ENCODE measurements at places on chromosomes 3 and 15. TPM values are rescaled to one million over a fixed set of nuclear protein-coding genes. Genes with fewer than 3 reads are reported as not detected.

- H3K27ac ChIP-seq = peak overlapping the region; percentile 81
- no peak for DNase-seq
- no peaks in the 10 kb centered on the region for H3K27me3 ChIP-seq
- no peaks in the 10 kb centered on the region for H3K36me3 ChIP-seq
- peaks cover 7% of the 10 kb centered on the region for H3K4me1 ChIP-seq
- H3K4me3 ChIP-seq = no peak overlapping the region
Observed at GRCh38 chr15:99441444-99441800, 124.4 kb upstream of the MEF2A start.

GRCh38 chr3:18738393-18739098 lies 313.4 kb upstream of the SATB1 start:
- no peaks in the 10 kb centered on the region for H3K27me3 ChIP-seq
- H3K4me1 ChIP-seq = no peaks in the 10 kb centered on the region
- no peak for DNase-seq
- H3K36me3 ChIP-seq = no peaks in the 10 kb centered on the region

GRCh38 chr3:186823386-186823785 lies 17.1 kb upstream of the RFC4 start:
- no peaks in the 10 kb centered on the region for H3K27me3 ChIP-seq
- H3K4me3 ChIP-seq = no peak overlapping the region
- H3K27ac ChIP-seq = no peak overlapping the region
- H3K36me3 ChIP-seq = no peaks in the 10 kb centered on the region
- H3K4me1 ChIP-seq = peaks cover 7% of the 10 kb centered on the region
- no peak for DNase-seq

DNA sequence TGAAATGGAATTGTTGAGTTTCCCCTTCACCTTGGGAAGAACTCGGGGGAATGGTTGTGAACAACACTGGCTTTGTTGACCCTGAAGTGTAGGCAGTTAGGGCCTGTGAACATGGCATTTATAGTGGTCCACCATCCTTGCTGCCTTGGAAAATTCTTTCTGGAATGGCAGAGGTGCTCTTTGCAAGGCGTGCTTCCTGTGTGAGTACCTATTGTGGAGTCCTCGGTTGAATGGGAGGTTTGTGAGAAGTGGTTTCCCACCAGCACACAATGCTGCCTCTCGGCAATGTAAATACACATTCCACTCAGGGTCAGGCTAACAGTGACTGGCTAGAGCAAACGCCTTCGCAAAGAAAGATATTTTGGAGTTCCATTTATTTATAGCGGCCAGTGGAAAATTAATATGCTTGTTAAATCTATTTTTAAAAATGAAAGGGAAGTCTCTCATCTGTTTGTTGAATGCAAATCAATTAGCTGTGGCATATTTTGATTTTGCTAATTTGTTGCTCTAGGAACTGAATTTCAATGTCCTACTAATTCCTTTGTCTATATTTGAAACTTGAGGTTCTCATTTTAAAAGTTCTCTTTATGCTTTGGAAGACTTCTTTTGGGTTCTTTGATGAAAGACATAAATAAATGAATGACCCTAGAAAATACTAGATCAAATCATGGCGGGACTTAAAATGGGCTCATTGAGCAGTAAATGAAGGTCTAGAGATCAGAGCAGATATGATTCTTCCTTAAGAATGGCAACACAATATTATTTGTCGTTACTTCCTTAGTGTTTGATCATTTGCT lies 59.5 kb downstream of the FNDC3B start:
- H3K27me3 ChIP-seq = no peaks in the 10 kb centered on the region
- peaks cover 5% of the 10 kb centered on the region for H3K4me1 ChIP-seq
- H3K36me3 ChIP-seq = no peaks in the 10 kb centered on the region
- no peak overlapping the region for H3K4me3 ChIP-seq
- no peak overlapping the region for H3K27ac ChIP-seq

WDR5B gene
- 2.4 TPM for total RNA-seq

CA12 gene
- total RNA-seq = 7.7 TPM

GRCh38 chr3:123769356-123769743 lies 114.8 kb downstream of the MYLK start:
- no peak for DNase-seq
- no peaks in the 10 kb centered on the region for H3K36me3 ChIP-seq
- H3K27me3 ChIP-seq = no peaks in the 10 kb centered on the region
- H3K4me1 ChIP-seq = peaks cover 6% of the 10 kb centered on the region
- no peak overlapping the region for H3K4me3 ChIP-seq

DNA sequence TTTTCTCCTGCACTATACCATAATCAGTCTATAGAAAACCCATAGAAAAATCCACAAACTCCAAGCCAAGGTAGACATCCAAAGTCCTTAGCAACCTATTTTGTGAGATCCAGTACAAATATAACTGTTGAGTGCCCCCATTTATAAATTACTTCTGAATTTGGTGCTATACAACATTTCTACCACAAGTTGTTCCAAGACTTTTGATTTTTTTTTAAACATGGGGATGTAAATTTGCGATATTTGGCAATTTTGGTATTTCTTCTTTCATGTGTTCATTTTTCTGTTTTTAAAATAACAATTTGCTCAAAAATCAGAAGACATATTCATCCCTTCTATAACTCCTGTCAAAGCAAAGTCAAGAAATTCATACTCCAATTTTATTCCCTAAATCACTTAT lies 763.8 kb downstream of the ROBO1 start:
- no peak for DNase-seq
- H3K4me1 ChIP-seq = no peaks in the 10 kb centered on the region
- H3K36me3 ChIP-seq = no peaks in the 10 kb centered on the region
- H3K4me3 ChIP-seq = no peak overlapping the region
- H3K27me3 ChIP-seq = no peaks in the 10 kb centered on the region

P2RY1 gene
- 19.7 TPM for total RNA-seq

DNA sequence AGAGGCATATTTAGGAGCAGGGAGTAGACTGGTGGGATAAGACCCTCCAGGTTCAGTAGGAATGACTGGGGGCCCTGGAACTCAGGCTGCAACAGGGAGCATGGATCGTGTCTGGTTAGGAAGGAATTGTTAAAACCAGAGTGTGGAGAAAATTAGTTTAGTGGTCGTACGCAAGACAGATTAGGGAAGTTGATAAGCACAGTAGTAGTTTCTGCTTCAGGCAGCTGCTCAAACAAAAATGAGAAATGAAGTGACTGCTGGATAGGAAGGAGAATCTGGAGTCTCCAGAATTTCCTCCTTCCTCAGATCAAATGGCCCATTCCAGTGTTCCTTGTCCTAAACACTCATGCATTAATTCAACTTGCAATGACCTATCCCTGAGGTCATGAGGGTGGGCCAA lies 11.2 kb downstream of the MYD88 start:
- no peak overlapping the region for H3K27ac ChIP-seq
- H3K27me3 ChIP-seq = no peaks in the 10 kb centered on the region
- no peak overlapping the region for H3K4me3 ChIP-seq
- H3K36me3 ChIP-seq = no peaks in the 10 kb centered on the region
- DNase-seq = no peak

POC1A gene
- total RNA-seq = 4.8 TPM

DNA sequence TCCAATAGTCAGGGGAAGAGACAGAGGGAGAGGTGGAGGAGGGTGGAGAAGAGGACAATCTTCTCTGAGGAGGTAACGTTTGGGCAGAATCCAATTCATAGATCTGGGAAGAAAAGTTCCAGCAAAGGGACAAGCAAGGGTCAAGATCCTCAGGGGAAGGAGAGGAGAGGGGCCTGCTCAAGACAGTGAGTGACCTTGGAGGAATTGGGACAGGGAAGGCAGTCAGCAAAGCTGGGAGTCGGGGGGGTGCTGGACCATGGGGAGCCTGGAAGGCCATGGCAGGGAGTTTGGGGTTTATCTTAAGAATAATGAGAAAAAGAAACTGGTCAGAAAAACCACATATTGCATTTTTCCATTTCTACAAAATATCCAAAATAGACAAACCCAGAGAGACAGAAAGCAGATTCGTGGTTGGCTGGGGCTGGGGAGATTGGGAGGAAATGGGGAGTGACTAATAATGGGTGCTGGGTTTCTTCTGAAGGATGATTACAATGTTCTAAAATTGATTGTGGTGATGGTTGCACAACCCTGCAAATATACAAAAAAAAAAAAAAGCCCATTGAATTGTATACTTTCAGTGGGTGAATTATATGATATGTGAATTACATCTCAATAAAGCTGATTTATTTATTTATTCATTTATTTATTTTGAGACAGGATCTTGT lies 19.6 kb upstream of the SRP14 start:
- H3K27ac ChIP-seq = no peak overlapping the region
- H3K4me1 ChIP-seq = no peaks in the 10 kb centered on the region
- H3K36me3 ChIP-seq = no peaks in the 10 kb centered on the region

SERINC4 gene
- not detected for total RNA-seq

- no peak overlapping the region for H3K4me3 ChIP-seq
- peak overlapping the region; percentile 53 for H3K27ac ChIP-seq
- H3K27me3 ChIP-seq = no peaks in the 10 kb centered on the region
- H3K36me3 ChIP-seq = no peaks in the 10 kb centered on the region
- H3K4me1 ChIP-seq = no peaks in the 10 kb centered on the region
Observed at GRCh38 chr3:149010504-149010951, 19.2 kb downstream of the GYG1 start.

DNA sequence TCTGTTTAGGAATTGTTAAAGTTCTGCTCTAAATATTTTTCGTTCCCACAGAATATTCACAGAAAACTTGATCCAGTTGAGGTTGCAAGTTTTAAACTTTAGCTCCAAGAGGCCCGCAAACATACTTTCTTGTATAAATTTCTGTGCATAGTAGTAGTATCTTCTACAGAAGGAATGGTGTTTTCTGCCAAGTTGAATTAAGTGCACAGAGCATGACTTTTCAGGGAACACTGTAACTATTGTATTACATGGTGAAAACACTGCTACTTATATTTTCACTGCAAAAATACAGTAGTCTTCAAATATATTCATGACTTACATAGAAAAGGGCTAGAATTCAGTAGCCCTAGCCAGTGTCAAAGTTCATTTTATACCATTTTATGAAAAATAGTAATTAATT lies 67.0 kb downstream of the SUCNR1 start:
- no peaks in the 10 kb centered on the region for H3K4me1 ChIP-seq
- no peak overlapping the region for H3K4me3 ChIP-seq
- no peak overlapping the region for H3K27ac ChIP-seq
- no peaks in the 10 kb centered on the region for H3K36me3 ChIP-seq
- DNase-seq = no peak
- H3K27me3 ChIP-seq = no peaks in the 10 kb centered on the region

MUC20 gene
- total RNA-seq = 1.5 TPM

DNA sequence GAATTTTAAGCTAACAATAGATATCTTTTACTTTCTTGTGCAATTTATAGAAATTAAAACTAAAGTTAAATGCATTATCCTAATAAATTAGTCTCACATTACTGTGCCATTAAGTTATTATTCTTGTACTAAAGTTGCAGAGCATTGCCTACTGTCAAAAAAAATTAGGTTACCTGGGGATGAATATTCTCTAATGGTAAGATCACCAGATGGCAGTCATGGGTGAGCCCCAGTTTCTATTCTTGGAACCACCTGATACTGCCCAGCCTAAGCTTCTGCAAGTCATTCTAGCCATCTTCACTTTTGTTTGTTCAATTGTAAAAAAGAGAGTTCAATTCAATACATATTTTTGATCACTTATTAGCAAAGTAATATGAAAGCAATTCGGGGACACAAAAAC lies 213.2 kb downstream of the CADM2 start:
- H3K27me3 ChIP-seq = no peaks in the 10 kb centered on the region
- H3K36me3 ChIP-seq = no peaks in the 10 kb centered on the region
- no peaks in the 10 kb centered on the region for H3K4me1 ChIP-seq
- H3K4me3 ChIP-seq = no peak overlapping the region
- no peak overlapping the region for H3K27ac ChIP-seq
- no peak for DNase-seq

CCR8 gene
- total RNA-seq = not detected

GRCh38 chr15:73464602-73465001 lies 21.6 kb downstream of the REC114 start:
- no peaks in the 10 kb centered on the region for H3K36me3 ChIP-seq
- H3K4me1 ChIP-seq = no peaks in the 10 kb centered on the region
- H3K27me3 ChIP-seq = no peaks in the 10 kb centered on the region

DNA sequence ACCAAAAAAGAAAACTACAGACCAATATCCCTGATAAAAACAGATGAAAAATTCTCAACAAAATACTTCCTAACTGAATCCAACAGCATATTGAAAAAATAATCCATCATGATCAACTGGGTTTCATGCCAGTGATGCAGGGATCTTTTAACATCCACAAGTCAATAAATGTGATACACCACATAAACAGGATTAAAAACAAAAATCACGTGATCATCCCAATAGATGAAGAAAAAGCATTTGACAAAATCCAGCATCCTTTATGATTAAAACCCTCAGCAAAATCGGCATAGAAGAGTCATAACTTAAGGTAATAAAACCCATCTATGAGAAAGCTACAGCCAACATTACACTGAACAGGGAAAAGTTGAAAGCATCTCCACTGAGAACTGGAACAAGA lies 107.5 kb downstream of the DCLK3 start:
- DNase-seq = no peak
- H3K4me1 ChIP-seq = no peaks in the 10 kb centered on the region
- no peak overlapping the region for H3K27ac ChIP-seq
- H3K4me3 ChIP-seq = no peak overlapping the region

RASGRF1 gene
- 1.8 TPM for total RNA-seq

DNA sequence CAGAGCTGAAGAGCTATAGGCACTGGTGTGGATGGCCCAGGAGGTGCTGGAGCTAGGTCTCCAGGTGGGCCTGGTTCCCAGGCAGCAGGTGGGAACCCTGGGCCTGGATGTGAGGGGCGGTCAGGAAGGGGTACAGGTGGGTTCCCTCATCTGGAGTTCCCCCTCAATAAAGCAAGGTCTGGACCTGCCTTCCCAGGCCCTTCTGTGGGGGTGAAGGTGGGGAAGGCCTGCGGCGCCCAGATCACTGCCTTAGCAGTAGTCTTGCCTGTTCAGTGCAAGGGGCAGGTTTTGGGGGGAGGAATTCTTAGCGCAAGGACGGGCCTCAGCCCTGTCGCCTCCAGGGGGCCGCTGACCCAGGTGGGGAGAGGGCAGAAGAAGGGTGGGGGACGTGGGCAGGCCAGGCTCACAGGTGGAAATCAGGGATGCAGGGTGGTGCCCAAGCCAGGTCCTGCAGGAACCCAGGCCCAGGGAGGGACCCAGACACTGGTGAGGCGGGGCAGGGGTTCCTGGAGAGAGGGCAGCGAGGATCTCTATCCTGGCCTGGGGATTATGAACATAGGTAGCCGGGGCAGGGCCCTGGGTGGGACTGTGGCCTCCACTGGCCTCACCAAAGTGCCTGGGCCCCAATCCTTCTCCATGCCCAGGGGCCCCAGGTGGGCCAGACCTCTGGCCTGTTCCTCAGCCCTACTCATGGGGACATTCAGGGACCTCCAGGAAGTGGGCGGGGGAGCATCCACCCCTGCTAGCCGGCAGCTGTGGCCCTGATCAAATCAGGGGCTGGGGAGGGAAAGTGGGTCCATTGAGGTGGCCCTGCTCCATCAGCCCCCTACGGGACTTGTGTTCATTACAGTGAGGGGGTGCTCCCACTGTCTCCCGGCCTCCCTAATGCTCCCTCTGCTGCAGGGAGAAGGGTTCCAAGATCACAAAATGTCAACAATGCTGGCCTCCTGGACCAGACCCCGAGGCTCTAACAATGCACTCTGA lies 25.3 kb downstream of the HDAC11 start:
- DNase-seq = no peak
- no peak overlapping the region for H3K27ac ChIP-seq
- no peak overlapping the region for H3K4me3 ChIP-seq
- H3K36me3 ChIP-seq = no peaks in the 10 kb centered on the region
- H3K4me1 ChIP-seq = no peaks in the 10 kb centered on the region

- peak; percentile 22 for DNase-seq
- H3K4me1 ChIP-seq = no peaks in the 10 kb centered on the region
- H3K27me3 ChIP-seq = no peaks in the 10 kb centered on the region
- no peak overlapping the region for H3K4me3 ChIP-seq
- no peak overlapping the region for H3K27ac ChIP-seq
- H3K36me3 ChIP-seq = no peaks in the 10 kb centered on the region
Observed at GRCh38 chr15:93865586-93865985, 365.8 kb upstream of the MCTP2 start.

MAGEL2 gene
- 3.2 TPM for total RNA-seq

FOXB1 gene
- not detected for total RNA-seq

PROK2 gene
- total RNA-seq = not detected
